Cardiac septum (tissue), 1 donor: ENCODE measurements at places on chromosomes 4 and X. TPM values are rescaled to one million over a fixed set of nuclear protein-coding genes. Genes with fewer than 3 reads are reported as not detected.
A peak's percentile ranks its signal among the peaks of the same experiment; 100 is the strongest.

The PCYT1B gene
- 0.27 TPM for total RNA-seq

The ZBTB49 gene
- 7.7 TPM for total RNA-seq

DNA sequence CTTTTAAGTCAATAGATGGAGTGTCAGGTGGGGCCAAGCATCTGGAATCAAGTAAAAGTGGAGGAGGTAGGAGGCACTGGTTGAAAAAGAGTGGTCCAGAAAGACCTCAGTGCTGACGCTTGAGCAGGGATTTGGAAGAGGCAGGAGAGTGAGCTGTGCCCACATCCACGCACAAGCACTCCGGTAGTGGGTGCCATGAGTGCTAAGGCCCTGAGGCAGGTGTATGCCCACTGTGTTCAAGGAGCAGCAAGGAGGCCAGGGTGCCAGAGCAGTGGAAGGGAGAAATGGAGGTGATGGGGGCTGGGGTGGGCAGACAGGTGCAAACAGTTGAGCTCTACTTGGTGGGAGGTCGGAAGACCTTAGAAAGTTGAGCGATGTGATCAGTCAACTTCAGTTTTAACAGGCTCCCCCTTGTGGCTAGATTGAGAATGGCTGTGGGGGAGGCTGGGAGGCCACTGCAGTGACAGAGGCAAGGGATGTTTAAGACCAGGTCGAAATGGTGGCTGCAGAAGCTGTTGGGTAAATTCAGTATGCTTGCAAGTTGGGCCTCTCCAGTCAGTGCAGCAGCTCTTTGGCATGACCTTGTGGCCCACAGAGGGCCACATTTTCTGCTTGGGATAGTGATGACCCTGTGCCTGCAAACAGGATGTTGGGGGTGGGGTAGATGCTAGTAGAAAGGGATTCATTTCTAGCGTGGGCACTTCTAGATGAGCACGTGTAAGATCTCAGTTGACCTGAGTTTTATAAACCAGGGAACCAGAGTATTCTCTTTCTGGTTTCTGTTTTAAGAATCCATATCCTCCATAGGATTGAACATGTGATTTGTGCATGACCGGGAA, 12.7 kb downstream of the TKTL1 start:
- peak; percentile 78 for DNase-seq

The PABPC1L2A gene
- total RNA-seq = not detected

The UCP1 gene
- not detected for total RNA-seq

GRCh38 chr4:38306482-38307071, 346.4 kb downstream of the PTTG2 start:
- DNase-seq = no peak

The NXF2 gene
- total RNA-seq = not detected

The ODAPH gene
- not detected for total RNA-seq
